ENCODE measurements at places on chromosomes 5 and 9.

- no peak for DNase-seq
These were observed 30.0 kb downstream of the KDM4C start for GRCh38 chr9:6787793-6788161.

GRCh38 chr5:6827526-6828219 lies 114.4 kb downstream of the TENT4A start:
- peak; percentile 2 for DNase-seq

- DNase-seq, result no peak
These were observed 37.0 kb downstream of the DMRTA1 start for GRCh38 chr9:22483528-22484070.

GRCh38 chr5:149069711-149070110 lies 6.8 kb upstream of the SH3TC2 start:
- no peak for DNase-seq

- peak; percentile 61 for DNase-seq
These were observed 13.8 kb downstream of the TSPAN17 start for GRCh38 chr5:176660860-176661641.

DNA sequence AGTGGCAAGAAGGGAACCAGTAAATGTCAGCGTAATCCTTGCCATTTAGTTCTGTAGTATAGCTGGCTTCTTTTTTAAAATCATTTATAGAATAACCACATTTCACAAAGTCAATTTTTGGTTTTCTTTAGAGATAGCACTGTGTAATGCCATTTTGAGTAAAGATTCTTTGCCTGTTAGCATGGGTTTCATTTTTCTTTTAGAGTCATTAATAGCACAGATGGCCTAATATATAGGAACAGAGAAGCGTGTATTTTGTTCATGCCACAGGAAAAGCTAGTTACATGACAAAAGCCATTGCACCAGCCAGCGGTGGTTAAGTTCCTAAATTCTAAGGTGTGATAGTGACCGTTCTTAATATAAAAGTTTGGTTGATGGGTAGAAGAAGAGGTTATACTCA lies 1363.9 kb downstream of the MAT2B start:
- no peak for DNase-seq
